ENCODE measurements at places on chromosomes 7 and 10. TPM values are rescaled to one million over a fixed set of nuclear protein-coding genes. Genes with fewer than 3 reads are reported as not detected.

RET gene
- total RNA-seq, result 0.18 TPM

GRCh38 chr10:124523901-124524300, 62.3 kb downstream of the LHPP start:
- no peaks in the 10 kb centered on the region for H3K27me3 ChIP-seq
- H3K4me3 ChIP-seq, result no peak overlapping the region
- H3K27ac ChIP-seq, result no peak overlapping the region
- DNase-seq, result no peak
- H3K36me3 ChIP-seq, result no peaks in the 10 kb centered on the region

- no peak overlapping the region for H3K27ac ChIP-seq
- peaks cover 4% of the 10 kb centered on the region for H3K4me1 ChIP-seq
- DNase-seq, result peak; percentile 79
- no peaks in the 10 kb centered on the region for H3K36me3 ChIP-seq
These were observed 19.1 kb downstream of the ZMYND11 start for GRCh38 chr10:154348-154747.

PKD2L1 gene
- not detected for total RNA-seq

GRCh38 chr10:98833542-98833941, 386.8 kb upstream of the HPS1 start:
- no peaks in the 10 kb centered on the region for H3K27me3 ChIP-seq
- no peak for DNase-seq
- H3K27ac ChIP-seq, result no peak overlapping the region
- H3K4me1 ChIP-seq, result no peaks in the 10 kb centered on the region
- no peaks in the 10 kb centered on the region for H3K36me3 ChIP-seq
- no peak overlapping the region for H3K4me3 ChIP-seq
